ENCODE measurements at places on chromosomes 12 and 14.

DNA sequence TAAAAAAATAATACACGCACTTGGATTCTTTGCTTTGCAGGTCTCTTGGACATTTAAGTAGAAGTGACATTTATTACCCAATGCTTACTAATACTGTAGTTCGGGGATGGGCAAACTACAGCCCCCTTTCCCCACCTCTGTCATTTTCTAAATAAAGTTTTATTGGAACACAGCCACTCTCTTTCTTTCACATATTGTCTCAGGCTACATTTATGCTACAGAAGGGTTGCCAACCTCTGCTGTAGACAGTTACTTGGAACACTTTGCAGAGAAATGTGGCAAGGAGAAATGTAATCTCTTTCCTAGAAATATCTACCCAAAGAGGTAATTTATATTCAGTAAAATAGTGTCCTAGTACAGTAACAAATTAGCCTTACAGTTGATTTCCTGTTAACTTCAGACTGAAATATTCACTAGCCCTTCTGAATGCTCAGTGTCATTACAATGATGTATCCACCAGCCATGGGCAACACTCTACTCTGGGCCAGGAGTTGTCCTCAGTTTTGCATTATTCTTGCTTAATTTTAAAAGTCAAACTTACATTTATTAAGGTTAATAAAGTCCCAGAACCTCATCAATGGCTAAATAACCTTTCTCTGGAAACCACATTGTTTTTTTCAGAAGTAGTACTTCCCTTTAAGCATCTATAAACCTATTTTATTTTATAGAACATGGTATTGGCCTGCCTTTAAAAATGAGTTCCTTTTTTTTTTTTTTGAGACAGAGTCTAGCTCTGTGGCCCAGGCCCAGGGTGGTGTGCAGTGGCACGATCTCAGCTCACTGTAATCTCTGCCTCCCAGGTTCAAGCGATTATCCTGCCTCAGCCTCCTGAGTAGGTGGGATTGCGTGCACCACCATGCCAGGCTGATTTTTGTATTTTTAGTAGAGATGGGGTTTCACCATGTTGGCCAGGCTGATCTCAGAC lies 269.6 kb upstream of the AMIGO2 start:
- no peak for DNase-seq

DNA sequence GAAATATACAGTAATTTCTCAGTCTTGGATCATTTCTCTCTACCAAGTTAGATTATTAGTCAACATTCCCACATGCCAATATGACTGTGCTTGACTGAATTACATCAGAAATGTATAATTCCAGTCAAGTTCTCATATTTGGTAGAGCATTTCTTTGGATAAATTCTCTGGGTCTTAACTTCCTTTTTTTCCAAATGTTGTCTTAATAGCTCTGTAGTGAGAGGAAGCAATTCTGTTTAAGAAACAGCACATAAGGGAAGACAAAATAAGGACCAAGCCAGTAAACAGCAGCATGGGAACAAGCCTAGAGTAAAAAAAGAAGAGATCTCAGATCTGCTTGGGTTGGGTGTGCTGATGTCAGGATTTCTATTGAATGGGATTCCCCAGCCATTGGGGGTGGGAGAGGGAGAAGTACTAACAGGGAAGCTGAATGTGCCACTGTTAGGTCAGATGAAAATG lies 14.2 kb upstream of the DYRK2 start:
- no peak for DNase-seq

DNA sequence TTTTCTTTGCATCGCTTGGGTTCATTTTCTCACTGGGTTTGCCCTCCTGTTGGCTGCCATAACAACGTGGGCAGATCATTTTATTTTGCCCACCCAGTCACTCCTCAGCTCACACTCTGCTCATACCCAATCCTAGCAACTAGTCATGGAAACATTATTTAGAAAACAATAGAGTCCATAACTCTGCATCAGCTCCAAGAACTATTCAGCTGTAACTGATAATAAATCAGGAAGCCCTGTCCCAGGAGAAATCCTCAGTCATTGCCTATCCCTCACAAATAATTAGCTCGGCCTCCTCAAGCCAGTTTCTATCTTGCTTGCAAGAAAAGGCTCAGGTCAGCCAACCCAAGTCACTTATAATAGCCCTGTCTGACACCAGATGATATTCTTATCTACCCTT lies 43.2 kb downstream of the RTN1 start:
- DNase-seq: no peak

GRCh38 chr14:103372552-103373304 lies 12.5 kb upstream of the MARK3 start:
- no peak for DNase-seq

DNA sequence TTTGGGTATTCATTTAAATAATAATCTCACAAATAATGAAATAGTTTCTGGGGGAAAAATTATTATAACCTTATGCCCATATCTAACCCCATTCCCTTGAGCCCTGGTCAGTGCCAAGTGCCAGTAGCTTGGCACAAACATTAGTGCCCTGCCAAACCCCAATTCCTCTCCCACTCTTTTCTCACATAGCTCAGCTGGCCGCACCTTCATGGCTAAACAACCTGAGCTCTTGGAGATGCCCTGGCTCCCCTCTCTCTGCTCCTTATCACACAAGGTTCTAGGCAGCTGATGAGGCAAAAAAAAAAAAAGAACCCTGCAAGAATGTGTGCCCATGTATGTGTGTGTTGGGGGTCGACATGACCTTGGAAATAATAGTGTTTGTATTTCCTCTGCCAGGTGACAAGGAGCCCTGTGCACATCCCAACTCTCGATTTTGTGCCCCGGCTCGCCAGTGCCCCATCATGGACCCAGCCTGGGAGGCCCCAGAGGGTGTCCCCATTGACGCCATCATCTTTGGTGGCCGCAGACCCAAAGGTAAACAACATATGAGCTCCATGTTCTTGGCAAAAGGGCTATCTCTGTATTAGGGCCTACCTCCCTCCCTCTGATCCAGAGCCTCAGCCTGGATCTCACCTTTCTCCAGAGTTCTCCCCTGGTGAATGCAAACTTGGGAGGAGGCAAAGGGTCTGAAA lies 8.4 kb downstream of the PCK2 start:
- DNase-seq: no peak

DNA sequence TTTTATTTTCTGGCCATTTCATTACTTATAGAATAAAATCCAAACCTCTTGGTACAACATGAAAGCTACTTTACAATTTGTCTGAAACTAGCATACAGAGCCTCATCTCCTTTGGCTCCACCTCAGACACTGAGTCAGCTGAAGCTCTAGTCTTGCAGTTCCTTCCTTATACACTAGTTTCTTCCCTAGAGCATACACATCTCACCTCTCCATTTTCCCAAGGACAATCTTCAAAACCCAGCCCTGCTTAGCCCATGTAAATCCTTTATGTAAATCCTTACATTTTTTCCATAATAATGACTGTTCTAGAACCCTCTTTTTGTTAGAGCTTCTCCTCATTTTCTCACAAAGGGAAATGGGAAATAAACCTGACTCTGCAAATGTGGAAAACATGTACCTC lies 463.4 kb downstream of the SLC16A7 start:
- no peak for DNase-seq

- no peak for DNase-seq
Observed at GRCh38 chr12:55659486-55660385, 23.0 kb downstream of the OR10P1 start.

DNA sequence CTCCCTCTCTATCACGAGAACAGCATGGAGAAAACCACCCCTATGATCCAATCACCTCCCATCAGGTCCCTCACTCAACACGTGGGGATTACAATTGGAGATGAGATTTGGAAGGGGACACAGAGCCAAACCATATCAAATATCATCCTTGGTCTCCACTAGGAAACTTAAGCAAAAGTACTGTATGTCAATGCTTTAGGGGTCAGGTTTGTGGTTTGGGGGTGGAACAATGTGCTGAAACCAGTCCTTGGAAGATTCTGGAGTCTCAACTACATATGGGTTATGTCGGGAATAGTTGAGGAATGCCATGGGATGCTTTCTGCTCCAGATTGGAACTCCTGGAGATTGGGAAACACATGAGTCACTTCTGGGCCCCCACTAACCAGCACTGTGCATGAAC lies 48.3 kb upstream of the CCDC63 start:
- DNase-seq: no peak

- no peak for DNase-seq
Observed at GRCh38 chr14:47332939-47333338, 342.5 kb downstream of the MDGA2 start.

GRCh38 chr14:22410497-22410896 lies 178.5 kb downstream of the DAD1 start:
- no peak for DNase-seq

- DNase-seq: no peak
Observed at GRCh38 chr12:130101370-130101769, 60.9 kb upstream of the FZD10 start.

All from activated T-helper 1 cell treated with anti-CD3 and anti-CD28 coated beads, Interleukin-2, amount 50 U/mL, for 16 hours (primary cell).